ENCODE measurements at places on chromosomes 2 and 18.

- no peak for DNase-seq
These were observed 360.9 kb upstream of the ZC3H15 start for GRCh38 chr2:186125156-186125555.

DNA sequence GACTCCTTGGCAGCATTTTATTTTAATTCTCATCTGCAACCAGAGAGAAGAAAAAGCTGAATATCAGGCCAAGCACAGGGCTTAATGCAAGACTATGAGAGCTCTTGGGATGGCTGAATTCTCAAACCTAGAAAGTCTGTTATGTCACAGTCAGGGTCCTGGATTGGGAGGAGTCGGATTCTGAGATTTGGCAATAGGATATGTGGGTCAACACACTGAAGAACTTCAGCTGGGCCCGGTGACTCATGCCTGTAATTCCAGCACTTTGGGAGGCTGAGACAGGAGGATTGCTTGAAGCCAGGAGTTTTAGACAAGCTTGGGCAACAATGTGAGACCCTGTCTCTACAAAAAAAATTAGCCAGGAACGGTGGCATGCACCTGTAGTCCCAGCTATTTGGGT is 102.4 kb downstream of the COL3A1 start:
- DNase-seq: no peak

DNA sequence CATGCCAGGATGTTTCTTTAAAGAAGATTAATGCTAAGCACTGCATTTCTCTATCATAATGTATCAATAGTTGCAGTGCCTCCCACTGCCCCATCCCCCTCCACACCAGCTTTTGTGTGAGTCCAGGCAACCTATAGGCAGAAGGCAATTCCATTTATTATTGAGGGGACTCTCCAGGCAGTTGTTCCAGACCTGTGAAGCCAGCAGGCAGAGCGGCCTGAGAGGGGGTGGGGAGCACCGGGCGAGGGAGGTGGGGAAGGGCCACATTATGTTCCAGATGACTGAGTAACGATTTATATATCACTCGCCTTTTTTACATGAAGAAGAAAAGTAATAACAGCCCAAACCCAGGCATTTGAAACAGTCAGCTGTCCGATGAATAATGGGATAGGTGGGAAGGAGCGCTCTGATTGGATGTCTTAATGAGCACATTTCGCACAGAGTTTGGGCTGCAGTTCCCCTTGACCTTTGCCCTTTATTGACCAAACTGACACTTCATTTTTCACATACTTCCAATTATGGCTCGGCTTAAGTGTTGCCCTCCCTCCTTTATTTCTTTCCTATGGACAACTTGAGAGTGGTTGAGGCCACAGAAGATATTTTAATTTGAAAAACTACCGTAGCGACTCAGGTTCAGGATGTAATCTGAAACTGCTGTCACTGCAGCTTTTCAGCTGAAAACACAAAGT is 34.4 kb downstream of the MEIS1 start:
- no peak for DNase-seq

DNA sequence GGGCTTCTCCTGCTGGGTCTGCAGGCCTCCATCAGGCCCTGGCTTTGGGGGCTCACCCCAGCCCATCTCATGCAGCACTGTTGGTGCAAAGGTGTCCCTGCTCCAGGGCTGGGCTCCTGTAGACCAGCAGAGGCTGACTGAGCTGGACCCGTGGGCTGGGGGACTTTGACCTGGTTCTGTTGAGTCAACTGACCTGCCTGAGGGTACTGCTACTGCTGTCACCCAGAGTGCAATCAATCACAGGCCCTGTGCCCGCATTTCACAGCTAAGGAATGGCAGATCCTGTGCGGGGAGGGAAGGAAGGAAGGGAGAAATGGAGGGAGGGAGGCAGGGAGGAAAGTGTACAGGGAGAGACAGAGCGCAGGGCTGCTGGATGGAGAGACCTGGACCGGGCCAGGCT is 136.8 kb downstream of the TPO start:
- no peak for DNase-seq

DNA sequence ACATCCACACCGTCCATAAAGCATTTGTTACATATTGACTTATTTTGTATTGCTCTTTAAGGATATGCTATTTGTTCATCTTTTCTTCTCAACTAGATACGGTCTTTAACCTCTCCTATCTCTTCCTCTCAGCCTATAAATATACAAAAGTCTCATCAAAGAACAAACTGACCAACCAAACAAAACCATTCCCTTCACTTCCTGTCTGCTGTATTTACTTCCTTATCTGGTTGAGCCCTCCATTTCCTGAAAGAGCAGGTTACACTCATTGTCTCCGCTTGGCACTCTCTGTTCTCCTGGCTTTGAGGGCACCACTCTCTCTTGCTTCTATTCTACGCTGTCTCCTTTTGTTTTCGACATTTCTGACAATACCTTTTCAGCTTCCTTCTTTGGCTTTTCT is 431.9 kb upstream of the TCF4 start:
- no peak for DNase-seq

DNA sequence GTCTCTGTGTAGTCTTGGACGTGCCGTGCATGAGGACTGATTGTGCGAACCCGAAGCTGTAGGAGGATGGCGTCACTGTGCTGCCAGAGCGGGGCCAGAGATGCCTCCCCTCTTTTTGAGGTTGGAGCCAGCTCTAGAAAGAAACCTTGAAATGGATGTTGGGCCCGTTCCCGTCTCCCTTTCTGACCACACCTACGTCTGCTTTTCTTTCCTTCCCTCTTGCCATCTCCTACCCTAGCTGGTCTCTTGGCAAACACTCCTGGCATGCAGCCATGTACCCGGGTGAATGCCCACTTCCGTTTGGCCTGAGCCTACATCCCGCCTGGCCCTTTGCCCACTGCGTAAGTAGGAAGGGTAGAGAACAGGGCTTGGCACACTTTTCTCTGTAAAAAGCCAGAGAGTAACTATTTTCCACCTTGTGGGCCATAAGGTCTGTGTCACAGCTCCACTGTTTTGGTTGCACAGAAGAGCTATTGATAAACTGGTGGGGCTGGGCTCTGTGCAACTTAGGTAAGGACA is 37.4 kb downstream of the SH3BP4 start:
- no peak for DNase-seq

DNA sequence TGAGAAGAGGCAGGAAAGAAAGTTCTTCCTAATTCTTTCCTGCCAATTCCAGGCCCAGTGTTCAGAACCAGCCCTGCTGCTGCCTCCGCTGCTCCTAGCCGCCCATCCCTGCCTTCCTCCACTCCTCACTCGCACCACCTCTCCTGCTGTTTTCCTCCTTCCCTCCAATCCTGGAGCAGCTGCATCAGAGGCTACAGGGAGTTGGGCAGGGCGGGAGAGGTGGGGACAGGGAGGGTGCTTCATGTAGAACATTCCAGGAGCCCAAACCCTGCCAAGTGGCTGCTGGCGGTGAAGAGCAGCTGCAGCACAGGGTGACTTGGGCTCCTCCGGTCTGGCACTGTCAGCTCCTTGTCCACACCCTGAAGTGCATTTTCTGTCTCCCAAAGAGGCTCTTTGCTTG is 176.3 kb downstream of the TNS1 start:
- peak; percentile 60 for DNase-seq

GRCh38 chr2:50546790-50547189 is 485.1 kb downstream of the NRXN1 start:
- no peak for DNase-seq

DNA sequence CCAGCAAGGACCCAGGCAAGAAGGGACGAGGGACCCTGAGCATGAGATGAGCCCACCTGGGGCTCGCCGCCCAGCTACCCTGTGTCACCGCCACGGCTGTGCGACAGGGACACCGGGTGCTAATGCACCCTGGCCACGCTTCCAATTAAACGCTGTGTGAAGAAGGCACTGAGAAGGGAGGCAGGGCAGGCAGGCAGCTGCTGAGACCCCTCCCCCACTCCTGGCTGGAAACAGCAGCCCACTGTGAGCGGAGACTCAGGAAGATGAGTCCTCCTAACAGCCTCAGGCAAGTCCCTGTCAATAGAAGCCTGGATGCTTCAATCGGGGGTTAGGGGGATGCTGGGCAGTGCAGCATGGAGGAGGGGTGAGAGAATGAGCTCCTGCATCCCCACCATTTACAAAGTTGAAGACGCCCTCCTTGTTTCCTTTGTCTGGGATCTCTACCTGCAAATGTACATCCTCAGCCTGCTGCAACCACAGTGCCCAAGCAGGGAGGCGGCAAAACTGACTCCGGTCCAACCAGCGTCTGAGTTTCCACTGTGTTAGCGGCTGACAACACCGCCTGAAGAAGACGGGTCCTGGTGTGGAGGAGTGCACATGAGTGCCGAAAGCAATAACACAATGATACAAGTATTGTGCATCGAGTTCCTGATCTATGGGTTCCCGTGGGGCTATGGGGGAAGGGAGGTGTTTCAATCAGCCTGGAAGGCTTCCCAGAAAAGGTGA is 12.8 kb downstream of the TMEM163 start:
- DNase-seq: no peak

DNA sequence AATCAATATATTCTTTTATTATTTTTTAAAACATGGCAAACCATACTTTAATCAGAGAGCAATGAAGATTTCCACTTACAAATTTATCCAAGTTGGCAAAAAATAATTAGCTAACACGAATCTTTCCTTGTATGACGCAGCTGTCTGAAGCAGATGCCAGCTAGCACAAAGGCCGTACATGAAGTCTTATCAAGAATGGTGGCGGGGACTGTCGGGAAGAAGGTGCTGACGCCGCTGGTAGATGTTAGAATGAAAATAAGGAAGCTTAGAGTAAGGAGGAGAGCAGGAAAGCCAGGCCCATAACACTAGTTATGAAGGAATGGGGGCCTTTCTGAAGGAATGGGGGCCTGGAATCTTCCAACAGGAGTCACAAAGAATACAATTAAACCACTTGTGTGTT is 96.7 kb downstream of the ZNF516 start:
- no peak for DNase-seq

DNA sequence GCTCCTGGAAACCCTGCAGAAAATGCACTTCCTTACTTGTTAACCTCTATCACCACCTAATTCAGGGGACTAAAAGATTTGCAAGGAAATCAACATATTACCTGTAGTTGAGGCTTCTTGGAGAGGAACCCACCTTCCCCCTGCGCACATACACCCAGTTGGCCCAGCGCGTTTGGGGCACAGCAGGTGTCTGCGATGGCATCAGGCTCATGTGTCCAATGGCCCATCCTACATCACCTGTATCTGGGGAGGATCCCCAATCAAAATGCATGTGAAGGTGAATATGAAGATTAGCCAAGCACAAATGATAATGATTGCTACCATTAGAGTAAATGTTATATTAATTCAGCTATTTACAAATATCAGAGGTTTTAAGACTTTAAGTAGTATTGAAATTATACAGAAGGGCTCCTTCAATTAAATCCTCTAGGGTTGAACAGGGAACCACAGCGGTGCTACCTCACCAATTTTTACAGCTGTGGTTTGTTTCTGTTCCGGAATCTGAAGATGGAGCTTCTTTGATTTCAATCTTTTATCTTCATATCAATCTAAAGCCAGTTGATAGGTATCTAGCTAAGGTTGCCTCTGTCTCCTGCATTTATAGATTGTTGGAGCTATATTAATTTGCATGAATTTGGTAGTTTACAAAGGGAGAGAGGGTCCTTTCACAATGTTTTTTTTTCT is 486.0 kb downstream of the RNF144A start:
- DNase-seq: no peak

DNA sequence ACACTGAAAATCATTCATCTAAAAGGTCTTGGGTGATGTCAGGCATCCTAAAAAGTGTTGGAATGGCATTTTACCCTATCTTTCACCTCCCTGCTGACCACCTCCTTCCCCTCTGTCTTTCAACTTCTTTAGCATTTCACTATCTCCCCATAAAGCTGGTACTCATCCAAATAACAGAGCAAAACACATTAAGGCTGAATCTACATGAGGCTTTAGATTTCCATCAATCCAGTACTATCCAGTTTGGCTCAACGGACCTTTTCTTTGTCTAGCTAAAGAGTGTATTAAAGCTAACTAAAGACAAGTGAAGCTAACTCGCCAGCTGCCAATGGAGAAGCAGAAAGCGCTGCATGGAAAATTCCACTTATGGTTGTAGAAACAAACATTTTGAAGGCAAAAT is 122.5 kb upstream of the NCKAP5 start:
- no peak for DNase-seq

DNA sequence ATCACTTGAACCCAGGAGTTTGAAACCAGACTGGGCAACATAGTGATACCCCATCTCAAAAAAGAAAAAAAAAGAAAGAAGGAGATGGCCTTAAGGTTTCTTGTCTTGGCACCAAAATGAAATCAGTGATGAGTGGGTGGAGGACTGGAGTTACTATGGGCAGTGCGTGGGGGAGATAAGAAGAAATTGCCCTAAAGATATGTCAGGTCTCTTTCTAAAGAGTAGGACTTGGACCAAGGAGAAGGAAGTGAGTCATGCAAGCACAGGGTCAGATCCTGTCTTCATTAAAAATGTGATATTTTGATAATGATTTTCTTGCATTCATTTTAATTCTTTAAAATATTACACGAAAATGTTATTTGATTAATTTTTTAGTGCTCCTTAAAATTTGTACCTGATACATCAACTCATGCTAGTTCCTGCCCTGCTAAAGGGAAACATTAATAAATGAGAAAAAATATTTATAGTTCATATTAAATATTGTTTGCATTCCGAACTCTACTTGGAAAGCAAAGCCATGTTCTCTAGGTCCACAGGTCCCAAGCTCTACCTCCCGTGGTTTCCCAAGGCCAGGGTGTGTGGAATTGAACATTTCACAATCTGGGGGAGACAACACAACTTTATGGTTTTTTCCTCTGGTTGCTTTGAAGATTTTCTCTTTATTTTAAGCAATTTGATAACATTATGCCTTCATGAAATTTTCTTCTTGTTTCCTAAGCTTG is 62.6 kb upstream of the CTLA4 start:
- no peak for DNase-seq

GRCh38 chr2:190121971-190122370 is 59.4 kb upstream of the MSTN start:
- DNase-seq: peak; percentile 9

GRCh38 chr2:215530191-215530968 is 94.5 kb upstream of the FN1 start:
- no peak for DNase-seq

DNA sequence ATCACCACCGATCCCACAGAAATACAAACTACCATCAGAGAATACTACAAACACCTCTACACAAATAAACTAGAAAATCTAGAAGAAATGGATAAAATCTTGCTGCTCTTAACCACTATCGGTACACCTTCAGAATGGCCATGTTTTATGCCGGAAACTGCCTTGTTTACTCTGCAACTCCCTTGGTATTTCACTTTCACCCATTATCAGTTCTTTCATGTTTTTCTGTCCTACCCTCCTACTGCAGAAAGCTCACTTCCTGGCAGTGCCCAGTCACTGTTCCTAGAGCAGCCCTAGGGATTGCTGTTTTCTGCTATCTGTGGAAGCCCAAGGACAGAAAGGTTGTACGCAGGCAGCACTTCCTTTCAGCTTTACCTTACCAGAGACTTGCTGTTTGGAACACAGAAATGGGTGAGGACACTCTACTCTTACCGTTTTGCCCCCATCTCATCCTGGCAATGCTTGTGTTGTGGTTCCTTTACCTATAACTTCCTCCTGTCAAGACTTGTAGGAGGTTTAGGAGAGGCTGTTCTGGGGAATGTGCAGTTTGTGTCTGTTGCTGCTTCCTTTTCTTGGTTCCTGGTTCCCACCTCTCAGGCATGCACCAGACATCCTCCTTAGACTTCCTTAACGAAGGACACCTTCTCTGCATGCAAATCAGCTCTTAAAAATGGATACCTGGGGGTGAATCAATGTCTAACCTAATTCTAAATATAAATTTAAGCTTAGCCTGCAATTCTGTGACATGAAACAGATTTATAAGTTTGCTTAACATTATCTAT is 394.4 kb downstream of the SPAG16 start:
- no peak for DNase-seq

- peak; percentile 5 for DNase-seq
These were observed 256.0 kb downstream of the DCDC2C start for GRCh38 chr2:3959372-3959771.
